Activated CD4-positive, alpha-beta T cell treated with anti-CD3 and anti-CD28 coated beads, Interleukin-2, amount 50 U/mL, for 48 hours (primary cell): ENCODE measurements at places on chromosomes 2 and 18.

- no peak for DNase-seq
Measured at GRCh38 chr2:137770166-137770565, 194.1 kb upstream of the HNMT start.

DNA sequence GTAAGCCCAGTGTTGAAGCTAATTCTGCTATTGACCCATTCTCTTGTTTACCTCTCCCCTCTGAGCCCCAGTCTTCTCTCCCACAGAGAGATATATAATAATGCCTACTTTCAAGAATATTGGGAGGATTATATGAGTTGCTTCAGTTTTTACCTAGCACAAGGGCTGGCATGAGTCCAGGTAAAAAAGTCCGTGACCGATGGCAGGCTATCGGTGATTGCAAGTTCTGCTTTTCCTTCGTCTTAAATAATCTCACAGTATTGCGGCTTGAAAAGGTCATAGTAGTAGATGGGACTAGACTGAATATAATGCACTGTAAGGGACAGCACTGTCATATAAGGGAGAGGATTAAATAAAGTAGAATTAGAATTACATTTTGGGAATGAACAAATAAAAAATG, 77.6 kb downstream of the KIF5C start:
- DNase-seq: no peak

DNA sequence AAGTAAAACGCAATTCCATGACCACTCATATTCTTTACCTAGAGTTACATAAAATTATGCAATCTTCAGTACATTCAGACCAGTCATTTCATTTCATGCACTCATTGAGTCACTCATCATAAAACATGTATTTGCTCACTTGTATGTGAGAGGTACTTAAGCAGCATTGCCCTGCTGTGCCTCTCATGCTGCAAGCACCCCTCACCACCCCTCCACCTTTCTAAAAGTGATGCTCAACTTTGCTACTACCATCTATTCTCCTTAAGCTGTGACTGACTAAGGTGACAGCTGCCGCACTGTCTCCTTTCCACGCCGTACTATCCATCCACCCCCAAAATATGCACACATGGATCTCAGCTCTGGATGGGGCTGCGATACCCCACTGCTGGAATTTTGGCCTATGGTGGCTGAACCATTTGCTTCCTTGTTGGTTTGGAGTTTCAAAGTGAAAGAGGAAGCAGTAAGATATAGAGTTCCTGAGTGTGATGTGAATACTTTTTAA, 7.2 kb downstream of the ARHGAP25 start:
- no peak for DNase-seq

DNA sequence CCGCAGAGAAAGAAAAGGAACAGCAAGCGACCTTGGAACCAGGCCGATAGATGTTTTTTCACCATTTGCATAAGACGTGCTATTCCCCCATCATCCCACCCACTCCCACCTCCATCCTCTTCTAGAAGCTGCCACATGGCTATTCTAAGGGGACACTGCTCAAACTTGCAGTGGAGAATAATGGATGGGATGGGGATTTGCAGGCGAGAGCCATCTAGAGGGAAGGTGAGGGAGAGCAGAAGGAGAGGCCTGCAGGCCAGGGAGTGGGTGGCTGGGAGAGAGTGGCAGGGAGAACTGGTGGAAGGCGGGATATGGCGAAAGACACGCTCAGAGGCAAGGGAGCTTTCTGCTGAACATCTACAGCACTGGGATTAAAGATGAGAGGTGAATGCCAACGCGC, 84.9 kb downstream of the MAPK4 start:
- no peak for DNase-seq

DNA sequence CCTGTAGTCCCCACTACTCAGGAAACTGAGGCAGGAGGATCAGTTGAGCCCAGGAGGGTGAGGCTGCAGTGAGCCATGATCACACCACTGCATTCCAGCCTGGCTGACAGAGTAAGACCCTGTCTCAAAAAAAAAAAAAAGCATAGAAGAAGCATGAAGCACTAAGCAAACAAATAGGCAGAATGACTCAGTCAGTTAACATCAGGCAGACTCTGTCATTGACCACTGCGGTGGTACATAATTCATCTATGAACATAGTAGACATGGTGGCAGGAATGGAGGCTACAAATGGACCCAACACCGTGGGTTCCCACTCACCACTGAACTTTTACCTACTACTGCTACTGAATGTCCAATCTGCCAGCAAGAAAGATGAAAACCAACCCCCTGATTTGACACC, 7.6 kb upstream of the ASXL2 start:
- DNase-seq: no peak

DNA sequence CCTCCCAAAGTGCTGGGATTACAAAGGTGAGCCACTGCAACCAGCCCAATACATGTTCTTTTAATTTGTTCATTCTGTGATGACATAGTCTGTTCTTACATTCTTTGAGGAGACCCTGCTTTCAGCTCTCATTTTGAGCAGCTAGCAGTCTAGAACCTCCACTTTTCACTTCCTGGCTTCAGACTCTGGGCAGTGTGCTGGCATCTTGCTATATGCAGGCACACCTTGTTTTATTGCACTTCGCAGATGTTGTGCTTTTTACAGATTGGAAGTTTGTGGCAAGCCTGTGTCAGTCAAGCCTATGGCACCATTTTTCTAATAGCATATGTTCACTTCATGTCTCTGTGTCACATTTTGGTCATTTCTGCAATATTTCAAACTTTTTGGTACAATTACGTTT, 72.4 kb downstream of the PRKCE start:
- DNase-seq: no peak

- DNase-seq: no peak
Measured at GRCh38 chr2:187644981-187645380, 90.7 kb upstream of the TFPI start.

DNA sequence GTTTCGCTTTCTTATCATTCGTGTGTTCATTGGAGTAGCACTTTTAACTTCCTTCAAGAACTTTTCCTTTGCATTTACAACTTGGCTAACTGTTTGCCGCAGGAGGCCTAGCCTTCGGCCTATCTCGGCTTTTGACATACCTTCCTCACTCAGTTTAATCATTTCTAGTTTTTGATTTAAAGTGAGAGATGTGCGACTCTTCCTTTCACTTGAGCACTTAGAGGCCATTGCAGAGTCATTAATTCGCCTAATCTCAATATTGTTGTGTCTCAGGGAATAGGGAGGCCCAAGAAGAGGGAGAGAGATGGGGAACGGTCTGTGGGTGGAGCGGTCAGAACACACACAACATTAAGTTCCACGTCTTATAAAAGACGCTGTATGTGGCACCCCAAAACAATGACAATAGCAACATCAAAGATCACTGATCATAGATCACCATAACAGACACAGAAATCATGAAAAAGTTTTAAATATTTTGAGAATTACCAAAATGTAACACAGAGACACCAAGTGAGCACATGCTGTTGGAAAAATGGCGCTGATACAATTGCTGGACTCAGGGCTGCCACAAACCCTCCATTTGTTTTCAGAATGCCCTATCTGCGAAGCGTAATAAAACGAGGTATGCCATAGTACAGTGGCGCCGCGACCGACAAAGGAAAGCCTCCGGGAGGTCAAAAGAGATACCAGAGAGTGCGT, 553 bp downstream of the TIGD1 start:
- no peak for DNase-seq

- no peak for DNase-seq
Measured at GRCh38 chr2:20113986-20114938, 62.8 kb upstream of the LAPTM4A start.
